ENCODE measurements at places on chromosomes 11 and 22.

GRCh38 chr11:72418834-72419560 is 15.3 kb downstream of the CLPB start:
- DNase-seq, result peak; percentile 73

GRCh38 chr11:67694875-67695555 is 20.6 kb upstream of the ALDH3B2 start:
- DNase-seq, result no peak

GRCh38 chr11:1338201-1339065 is 29.0 kb upstream of the TOLLIP start:
- DNase-seq, result no peak

DNA sequence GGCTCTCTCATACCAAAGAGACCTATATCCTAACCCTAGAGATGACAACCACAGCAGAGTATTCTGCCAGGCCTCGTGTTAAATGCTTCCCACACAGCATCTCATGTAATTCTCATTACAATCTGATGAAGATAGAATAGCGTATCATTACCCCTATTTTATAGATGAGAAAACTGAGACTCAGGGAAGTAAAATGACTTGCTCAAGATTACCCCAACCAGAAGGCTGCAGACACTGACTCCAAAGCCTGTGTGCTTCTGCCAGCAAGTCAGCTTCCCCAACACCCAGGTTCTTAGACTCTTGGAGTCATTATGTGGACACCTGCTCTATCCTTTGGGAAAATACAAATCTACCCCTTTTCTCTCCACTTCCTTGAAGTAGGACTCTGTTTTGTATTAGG is 23.6 kb upstream of the TSKU start:
- no peak for DNase-seq

DNA sequence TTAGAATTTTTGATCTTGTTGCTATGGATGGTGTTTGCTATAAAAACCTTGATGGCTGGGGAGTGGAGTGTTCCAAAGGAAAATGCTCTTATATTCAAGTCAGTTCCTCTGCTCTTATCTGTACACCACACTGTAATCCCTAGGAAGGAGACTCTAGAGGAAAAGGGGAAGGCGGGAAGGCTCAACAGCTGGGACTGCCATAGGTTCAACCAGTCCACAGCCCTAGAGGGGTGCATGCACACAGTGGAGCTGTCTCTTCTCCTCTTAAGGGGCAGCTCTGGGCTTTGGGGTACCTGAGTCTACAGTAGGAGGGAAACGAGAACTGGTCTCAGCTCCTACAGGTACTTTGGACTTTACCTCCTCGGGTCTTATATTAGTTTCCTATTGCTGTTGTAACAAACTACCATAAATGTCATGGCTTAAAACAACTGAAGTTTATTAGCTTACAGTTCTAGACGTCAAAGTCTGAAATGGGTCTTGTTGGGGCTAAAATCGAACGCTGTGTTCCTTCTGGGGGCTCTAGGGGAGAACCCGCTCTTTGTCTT is 77.2 kb upstream of the ZBED5 start:
- DNase-seq, result no peak

Measured in MM.1S (cell line).